Tongue (tissue), 3 donors: ENCODE measurements at places on chromosomes 2 and 18. TPM values are rescaled to one million over a fixed set of nuclear protein-coding genes. Genes with fewer than 3 reads are reported as not detected.

GRCh38 chr2:26533661-26534060, 55.7 kb upstream of the OTOF start:
- DNase-seq = no peak

DNA sequence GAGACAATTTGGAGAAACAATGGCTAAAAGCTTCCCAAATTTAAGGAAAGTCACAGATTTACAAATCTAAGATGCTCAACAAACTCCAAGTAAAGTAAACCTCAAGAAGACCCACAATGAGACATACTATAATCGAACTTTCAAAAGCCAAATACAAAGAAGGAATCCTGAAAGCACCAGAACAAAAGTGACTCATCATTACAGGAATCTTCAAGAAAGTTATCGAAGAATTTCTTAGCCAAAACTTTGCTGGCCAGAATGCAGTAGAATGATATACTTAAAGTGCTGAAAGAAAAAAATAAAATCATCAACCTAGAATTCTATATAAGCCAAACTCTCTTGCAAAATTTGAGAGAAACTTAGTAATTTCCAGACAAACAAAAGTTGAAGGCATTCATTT, 106.5 kb upstream of the TMEM200C start:
- no peak for DNase-seq

GRCh38 chr18:28831476-28831875, 654.5 kb upstream of the CDH2 start:
- no peak for DNase-seq

Gene SLC8A1
- total RNA-seq = 30.6 TPM

DNA sequence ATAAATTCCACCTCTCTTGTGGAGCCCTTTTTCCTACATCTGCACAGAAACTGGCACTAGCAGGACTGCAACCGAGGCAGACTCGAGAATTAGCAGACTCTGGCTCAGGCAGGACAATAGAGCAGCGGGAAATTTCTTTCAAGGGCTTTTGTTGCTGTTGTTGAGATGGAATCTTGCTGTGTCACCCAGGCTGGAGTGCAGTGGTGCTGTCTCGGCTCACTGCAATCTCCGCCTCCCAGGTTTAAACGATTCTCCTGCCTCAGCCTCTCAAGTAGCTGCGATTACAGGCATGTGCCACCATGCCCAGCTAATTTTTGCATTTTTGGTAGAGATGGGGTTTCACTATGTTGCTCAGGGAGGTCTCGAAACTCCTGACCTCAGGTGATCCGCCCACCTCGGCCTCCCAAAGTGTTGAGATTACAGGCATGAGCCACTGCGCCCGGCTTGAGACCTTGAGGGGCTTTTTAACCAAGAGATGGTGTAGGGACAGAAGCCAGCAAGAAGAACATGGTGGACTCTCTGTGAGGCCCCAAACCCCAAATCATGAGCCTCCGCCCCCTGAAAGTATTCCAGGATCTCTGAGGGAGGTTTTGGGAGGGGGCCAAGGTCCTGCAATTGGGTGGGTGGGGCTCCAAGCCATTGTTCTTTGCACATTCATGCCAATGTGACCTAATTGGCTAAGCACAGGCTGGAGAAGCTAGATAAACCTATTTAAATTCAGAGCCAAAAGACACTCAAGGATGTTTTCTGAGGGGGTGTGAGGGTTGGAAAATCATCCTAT, 68.4 kb upstream of the MSH2 start:
- no peak for DNase-seq

Gene TTN
- total RNA-seq = 5,137 TPM

Gene SLC4A5
- total RNA-seq = 2.6 TPM

- DNase-seq = no peak
These were observed 90.5 kb downstream of the NXPH2 start for GRCh38 chr2:138689705-138690104.

DNA sequence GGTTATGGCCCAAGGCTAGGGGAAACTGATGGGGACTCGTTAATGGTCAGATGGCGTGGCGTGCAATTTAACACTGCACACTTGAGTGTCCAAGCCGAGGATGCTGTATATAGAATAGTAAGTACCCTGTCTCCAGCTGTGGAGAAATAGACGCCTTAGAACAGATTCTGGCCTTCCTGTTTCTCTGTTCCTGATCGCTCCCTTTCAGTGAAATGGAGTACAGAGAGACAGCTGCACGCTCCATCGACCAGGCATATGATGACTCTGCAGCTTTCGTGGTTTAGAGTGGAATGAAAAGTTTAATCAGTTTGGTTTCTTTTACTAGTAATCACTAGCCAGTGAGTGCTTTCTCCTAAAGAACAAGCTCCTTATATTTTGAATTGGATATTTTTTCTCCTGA, 213.4 kb downstream of the NEDD4L start:
- peak; percentile 86 for DNase-seq

DNA sequence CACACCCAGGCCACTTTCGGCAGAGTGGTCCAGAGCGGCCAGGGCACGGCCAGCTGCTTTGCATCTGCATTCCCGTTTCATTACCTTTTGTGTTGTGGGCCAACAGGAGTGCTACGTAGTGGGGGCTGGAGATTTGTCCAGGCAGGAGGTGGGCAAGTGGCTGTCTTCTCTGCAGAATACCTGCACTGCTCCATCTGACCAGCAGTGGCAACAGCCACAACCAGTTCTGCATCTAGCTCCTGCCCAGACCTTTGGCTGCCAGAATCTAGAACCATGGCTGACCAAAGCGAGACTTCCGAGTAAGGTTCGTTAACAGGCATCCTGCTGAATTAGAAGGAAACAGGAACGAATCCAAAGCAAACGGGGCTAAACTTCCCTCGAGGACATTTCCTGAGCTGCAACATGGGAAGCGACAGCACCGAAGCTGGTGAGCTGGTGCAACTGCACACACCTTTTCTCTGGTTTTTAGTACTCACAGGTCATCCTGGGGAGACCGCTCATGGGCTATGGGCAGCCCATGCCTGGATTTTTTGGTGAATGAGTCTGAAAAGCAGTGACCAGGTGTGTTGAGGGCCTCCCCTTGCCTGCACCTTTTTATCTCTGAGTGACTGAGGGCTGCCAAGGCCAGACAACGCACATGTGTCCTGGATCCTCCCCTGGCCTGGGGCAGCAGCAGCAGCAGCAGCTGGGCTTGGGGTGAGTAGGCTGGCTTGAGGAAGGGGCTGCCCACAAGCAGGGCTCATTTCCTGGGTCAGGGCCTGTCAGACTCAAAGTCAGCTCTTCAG, 10.5 kb downstream of the GDF7 start:
- DNase-seq = no peak

Gene RBMS1
- total RNA-seq = 92.6 TPM

DNA sequence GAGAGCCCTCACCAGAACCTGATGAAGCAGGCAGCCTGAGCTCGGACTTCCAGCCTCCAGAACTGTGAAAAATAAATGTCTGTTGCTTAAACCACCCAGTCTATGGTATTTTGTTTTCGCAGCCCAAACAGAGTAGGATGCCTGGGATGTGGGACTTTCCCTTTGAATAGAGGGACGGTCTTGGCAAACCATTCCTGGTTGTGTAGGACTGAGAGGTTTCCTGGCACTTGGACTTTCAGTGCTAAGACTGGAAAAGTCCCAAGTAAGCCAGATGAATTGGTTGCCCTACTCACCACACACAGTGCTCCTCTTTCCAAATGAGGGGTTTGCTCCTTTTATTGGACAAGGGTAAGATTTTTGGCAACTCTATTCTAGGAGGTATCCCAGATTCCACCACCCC, 46.8 kb upstream of the ACMSD start:
- DNase-seq = no peak

Gene KIAA2012
- total RNA-seq = 0.21 TPM

Gene TEX44
- total RNA-seq = not detected

DNA sequence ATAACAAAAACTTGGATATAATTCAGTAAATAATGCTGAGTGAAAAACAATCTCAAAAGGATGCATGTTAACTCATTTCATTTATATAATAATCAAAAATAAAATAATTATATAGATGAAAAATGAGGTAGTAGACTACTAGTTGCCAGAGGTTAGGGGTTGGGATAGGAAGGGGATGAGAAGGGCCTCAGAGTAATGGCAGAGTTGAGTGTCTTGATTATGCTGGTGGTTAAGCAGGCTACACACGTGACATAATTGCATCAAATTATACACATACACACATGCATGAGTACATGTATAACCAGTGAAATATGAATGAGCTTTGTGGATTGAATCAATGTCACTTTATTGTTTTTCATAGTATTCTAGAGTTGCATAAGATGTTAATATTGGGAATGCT, 201.0 kb downstream of the RIT2 start:
- DNase-seq = no peak

DNA sequence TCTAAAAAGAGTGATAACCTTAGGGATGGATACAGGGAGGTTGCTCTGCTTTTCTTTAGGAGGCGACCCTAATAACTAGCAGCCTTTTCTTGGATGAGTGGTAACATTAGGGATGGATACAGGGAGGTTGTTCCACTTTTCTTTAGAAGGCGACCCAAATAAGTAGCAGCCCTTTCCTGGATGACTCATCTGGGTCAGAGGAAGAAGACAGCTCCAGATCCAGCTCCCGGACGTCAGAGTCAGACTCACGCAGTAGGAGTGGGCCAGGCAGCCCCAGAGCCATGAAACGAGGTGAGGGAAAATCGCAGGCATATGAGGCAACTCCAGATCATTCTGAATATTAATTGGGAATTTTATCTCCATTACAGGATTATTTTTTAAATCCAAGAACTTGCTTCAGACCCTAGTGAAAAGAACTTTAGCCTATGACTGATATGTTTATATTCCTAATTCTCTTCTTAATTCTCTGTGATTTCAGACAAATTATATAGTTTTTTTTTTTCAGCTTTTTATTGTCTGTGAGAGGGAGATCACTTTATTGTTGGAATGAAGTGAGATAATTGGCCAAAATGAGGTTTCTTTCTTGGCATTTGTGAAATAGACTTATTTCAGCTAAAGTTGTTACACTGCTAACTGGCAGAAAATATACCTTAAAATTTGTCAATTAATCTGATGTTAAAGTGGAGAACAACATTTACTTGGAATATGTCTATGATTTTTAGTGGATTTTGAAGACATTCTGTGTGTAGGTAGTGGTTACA, 31.2 kb upstream of the C1GALT1C1L start:
- DNase-seq = no peak

GRCh38 chr2:162072181-162072702, 1.8 kb downstream of the DPP4 start:
- no peak for DNase-seq

Gene NRP2
- total RNA-seq = 28.8 TPM
